MV-4-11 (cell line): ENCODE measurements at places on chromosomes 1 and 21.
A peak's percentile ranks its signal among the peaks of the same experiment; 100 is the strongest.

DNA sequence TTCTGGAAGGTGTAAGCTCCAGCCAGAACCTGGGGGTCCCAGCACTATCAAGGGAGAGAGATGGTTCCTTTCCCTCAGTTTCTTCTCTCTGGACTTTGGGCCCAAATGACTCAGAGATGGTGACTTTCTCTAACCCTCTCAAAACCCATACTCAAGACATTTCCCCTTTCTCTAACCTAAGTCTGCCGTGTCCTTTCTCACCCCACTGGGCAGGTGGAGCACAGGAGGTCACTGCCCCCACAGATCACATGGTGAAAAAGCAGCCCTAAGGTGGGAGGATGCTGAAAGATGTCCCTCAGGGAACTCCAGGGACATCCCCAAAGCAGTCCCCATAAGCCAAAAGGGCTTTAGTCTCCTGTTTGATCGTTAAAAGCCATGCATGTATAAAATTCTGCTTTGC, 173.7 kb downstream of the HIVEP3 start:
- no peak for DNase-seq

GRCh38 chr1:204151552-204152309, at the start of gene ETNK2:
TSS of gene ETNK2 (minus strand) at chr1:204152044. CDS start at chr1:204151852, 192 bp downstream.
- DNase-seq, result no peak

DNA sequence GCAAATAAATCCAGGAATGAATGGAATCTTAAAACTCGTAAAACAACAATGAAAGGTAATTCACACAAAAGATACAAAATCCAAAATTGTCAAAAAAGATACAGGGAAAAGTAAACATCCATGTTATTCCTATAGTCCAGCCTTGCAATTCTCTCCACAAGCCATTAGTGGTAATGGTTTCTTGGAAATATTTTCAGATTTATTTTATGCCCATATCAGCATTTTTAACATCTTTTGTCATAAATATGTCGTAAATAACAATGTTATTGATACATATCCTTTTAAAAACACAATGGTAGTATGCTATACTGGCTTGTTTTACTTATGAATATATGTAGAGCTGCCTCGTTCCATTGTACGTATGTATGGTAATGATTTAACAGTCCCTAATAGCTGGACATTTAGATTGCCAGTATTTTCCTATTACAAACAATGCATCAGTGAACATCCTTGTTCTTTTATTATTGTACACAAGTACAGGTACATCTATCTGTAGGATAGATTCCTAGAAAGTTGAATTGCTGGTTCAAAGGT, 30.6 kb downstream of the DNTTIP2 start:
- DNase-seq, result no peak

DNA sequence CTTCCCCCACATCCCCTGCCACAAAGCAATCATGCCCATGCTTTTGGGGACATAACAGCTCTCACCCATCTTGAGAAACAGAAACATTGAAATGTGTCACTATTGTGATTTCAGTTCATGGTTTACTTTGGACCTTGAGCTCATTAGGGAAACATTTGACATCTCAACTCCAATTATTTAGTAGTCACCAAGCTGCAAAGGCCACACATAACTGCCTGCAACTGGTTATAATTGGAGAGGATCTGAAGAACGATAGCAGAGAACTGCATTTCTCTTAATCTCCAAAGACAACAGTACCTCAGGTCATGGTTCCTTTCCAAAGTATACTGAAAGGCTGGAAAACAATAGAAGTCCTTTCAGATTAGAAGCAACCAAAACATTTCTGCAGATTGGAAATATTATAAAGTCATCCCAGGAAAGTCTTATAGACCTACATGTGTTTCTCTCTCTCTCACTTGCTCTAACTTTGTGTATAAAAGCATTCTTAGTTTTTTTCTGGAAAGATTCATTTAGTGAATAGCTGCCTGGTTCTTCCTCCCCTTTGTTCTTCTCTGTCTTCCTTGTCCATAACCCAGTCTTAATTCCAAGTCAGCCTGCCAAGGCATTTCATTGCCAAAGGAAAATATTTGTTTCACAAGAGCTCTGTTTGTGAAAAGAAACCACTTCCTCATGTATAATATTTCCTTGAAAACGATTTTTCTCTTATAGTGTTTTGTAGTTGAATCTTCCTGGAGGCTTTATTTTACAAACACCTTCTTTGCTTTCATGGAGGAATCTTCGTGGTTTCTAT, 426.8 kb downstream of the ADGRL2 start:
- DNase-seq, result peak; percentile 78

DNA sequence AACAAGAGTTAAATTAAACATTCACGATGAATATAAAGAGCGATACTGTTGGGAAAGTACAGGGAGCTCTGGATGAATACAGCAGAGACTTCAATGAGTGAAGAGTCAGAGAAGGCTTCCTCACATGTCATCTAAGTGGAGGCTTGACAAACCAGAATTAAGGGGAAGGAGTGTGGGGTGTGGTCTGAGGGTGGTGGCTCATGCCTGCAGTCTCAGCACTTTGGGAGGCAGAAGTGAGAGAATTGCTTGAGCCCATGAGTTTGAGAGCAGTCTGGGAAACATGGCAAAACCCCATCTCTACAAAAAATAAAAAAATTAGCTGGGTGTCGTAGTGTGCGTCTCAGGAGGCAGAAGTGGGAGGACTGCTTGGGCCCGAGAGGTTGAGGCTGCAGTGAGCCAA, 8.7 kb downstream of the SDHB start:
- peak; percentile 63 for DNase-seq

- DNase-seq, result peak; percentile 52
These were observed 1.2 kb downstream of the KCTD3 start for GRCh38 chr1:215568299-215568692.

DNA sequence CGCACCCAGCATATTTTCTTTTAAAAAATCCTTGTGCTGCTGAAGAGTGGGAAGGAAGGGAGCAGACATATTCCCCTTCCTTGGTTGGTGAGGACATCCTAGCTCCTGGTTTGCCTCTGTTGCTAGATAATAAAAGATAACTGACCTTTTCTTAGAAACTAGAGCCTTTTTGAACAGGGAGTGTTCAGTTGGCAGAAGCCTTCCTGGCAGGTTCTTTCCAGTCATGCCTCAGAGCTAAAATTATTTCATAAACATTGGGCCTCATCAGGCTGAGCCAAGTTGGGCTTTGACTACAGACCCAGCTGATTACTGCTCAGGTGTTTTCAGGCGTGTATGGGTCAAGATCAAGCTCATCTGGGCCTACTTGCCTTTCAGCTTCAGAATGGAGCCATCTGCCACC, 22.7 kb upstream of the SH3BGRL3 start:
- no peak for DNase-seq

DNA sequence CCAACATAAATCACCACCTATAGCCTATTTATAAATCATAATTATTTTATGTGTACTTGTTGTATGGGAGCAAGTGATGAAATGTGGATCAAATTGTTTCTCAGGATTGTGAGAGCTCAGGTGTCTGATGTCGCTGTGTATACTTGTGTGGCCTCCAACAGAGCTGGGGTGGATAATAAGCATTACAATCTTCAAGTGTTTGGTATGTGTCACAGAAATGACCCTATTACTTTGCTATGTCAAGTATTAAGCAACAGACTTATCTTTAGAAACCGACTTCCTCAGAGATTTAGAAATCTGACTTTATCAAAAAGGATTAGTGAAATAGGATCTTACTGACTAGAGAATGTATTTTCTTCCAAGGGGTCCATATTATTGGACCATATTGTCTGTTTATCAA, 280.9 kb downstream of the TPR start:
- DNase-seq, result peak; percentile 41

DNA sequence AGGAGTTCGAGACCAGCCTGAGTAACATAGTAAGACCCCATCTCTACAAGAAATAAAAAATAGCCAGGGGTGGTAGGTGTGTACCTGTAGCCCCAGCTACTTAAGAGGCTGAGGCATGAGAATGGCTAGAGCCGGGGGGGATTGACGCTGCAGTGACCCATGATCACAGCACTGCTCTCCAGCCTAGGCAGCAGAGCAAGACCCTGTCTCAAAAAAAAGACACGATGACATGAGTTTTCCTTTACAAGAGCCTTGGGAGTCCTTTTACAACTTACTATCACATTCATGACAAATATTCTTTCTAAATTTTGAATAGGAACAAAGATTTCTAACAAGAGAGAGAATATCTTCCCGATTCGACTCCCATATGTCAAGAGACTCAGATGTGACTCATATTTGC, 3.3 kb upstream of the BRWD1 start:
- DNase-seq, result no peak

DNA sequence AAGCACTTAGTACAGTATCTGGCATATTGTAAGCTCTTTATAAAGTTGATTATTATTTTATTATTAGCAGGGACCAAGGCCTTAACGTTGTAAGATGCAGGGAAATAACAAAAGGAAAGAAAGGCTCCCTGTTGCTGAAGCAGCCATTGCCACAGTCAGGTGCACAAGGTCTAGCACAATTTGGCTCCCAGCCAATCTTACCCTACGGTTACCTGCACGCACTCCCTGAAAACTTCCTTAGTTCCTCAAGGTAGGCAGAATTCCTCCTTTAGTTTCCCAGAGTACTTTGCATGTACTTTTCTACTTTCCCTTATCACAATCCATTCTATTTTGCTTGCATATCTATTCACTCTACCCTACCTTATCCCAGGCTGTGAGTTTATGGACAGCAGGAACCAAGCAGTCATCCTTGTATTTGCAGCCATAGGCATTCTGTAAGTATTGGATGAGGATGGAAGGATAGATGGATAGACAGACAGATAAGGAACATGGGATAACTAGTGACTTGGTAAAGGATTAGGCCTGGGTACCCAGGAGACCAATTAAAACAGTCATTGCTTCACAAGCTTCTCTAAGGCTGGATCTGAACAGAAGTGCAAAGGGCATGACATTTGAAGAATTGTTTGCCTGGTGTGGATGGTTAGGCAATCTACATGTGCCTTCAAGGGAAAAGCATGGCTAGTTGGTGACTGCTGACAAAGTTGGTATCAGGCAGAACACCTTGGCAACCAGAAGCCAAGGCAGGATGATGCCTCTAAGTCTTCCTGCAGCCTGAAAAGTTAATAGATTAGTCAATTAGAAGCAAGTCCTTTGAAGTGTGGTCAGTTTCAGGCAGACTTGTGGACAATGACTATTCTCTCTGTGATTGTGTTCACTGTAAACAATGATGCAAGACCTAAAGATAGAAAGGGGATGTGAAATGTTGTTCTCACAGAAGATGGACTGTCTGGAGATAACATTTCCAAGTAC, 20.8 kb upstream of the JAK1 start:
- peak; percentile 86 for DNase-seq

DNA sequence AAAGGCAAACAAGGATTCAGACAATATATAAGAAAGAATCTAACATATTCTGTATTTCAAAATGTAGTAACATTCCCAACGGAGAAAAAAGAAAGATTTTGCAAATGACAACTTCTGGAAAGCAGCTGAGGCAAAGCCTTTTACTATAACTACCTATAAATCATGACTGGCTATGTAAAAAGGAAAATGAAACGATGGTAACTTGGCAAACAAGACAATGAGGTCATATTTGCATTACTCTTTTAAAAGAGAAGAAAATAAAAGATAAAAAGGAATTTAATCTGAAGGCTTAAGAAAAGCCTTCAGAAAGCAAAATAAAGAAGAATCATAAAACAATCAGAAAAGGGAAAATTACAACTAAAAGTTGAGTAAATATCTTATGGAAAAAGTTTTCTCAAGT, 25.1 kb upstream of the ASPM start:
- no peak for DNase-seq

- no peak for DNase-seq
These were observed 29.0 kb downstream of the HIVEP3 start for GRCh38 chr1:41889506-41890414.

- DNase-seq, result no peak
These were observed 3.0 kb downstream of the CTSS start for GRCh38 chr1:150762552-150762951.

- DNase-seq, result no peak
These were observed 11.1 kb upstream of the MSTO1 start for GRCh38 chr1:155598842-155599331.

DNA sequence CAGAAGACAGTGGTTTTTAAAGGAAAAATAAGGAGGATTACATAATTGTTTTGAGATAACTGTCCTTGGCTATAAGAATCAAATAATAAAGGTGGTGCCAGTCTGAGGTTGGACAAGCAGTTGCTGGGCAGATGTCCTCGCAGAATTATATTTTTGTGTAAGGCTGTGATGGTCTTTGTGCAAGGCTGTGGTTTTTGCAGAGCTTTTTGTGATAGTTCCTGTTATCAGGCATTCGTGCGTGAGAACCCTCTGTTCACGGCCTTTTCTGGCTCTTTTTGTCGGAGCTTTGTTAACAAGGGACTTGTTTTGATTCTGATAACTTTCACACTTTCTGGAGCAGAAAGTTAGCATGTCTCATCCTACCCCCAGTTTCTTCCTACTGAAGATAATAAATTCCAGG, 33.4 kb downstream of the SH3BP5L start:
- peak; percentile 82 for DNase-seq

DNA sequence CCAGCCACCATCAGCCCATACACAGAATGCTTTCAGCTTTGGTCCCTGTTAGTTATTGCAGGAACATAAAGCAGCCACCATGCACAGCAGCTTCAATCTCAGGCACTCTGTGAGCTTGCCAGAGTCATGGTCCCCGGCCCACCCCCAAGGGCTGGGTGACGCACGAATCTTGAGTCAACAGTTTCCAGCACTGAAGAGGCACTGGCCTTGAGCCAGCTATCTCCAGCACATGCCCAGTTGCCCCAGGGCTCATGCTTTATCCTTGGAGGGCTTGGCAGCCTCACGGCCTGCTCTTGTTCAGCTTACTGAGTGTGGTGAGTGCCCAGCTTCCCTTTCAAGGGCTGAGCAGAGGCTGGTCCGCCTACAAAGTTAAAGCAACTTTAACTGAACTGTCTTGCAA, 200.7 kb upstream of the RAB4A start:
- peak; percentile 29 for DNase-seq

DNA sequence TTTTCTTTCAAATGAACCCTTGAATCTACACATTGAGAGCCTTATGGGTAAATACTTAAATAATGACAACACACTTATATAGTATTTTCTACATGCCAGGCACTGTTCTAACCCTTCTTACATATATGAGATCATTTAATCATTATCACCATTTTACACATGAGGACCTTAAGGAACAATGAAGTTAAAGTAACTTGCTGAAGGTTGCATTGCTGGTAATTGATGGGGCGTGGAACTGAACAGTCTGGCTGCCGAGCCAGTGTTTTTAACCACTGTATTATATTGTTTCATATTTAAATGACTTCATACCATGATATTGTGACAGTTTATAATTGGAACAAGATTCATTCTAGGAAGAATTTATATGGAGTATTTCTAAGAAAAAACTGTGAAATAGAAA, 111.9 kb upstream of the TENT5C start:
- DNase-seq, result no peak

DNA sequence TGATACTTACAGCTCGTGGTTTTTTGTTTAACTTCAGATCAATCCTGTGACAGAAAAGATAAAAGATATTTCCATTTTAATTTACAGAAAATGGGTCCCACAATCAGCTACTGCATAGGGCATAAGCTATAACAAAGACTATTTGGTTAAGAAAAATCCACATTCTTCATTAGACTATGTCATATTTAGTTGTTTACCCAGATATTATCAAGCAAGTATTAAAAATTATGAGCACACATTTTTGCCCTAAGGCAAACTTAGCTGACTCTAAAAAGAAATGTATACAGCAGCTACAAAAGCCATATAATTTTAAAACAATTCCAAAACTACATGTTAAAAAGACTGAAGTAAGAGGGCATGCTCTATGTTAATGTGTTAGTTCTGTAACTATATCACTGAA, 18.7 kb downstream of the MEAF6 start:
- no peak for DNase-seq

GRCh38 chr1:167429612-167430011, 88.7 kb downstream of the CD247 start:
- DNase-seq, result no peak

GRCh38 chr1:18855573-18855972, 3.9 kb downstream of the TAS1R2 start:
- DNase-seq, result no peak
